Activated CD8-positive, alpha-beta memory T cell treated with anti-CD3 and anti-CD28 coated beads, Interleukin-2, amount 10 ng/mL, durations not matched to agents 7 days and 5 days (primary cell): ENCODE measurements at places on chromosomes 7 and 10.

DNA sequence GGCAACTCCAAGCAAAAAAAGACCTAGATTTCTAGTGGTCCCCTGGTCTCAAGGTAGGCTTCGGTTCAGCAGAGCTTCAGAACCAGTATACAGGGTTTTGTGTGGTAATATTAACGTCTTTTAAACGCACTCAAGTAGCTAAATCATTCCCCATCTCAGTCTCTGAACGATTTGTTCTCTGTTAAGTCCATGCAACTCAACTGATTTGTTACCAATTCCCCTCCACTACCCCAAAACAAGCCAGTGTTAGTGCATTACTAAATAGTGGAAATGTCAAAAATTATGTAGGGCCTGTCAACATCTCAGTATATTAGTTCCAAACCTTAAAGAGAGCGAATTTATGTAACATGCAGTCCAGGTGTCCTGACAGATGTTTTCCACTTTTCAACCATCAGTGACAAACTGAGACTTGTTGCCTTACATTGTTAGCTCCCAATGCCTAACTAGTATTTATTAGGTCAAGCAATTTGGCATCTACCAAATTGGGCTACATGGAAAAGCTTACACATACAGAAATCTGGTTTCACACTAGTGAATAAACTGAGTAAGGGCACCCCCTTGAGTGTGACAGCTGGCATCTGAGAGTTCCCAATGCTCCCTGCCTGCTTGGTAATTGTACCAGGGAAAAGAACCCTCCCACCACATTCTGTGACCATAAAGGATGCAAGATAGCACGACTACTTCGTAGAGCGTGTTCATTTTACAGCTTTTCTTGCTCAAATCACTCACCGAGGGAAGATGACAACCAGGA lies 12.2 kb downstream of the HNRNPA2B1 start:
- DNase-seq: no peak

GRCh38 chr10:50538555-50539398 lies 85.0 kb downstream of the SGMS1 start:
- peak; percentile 46 for DNase-seq

DNA sequence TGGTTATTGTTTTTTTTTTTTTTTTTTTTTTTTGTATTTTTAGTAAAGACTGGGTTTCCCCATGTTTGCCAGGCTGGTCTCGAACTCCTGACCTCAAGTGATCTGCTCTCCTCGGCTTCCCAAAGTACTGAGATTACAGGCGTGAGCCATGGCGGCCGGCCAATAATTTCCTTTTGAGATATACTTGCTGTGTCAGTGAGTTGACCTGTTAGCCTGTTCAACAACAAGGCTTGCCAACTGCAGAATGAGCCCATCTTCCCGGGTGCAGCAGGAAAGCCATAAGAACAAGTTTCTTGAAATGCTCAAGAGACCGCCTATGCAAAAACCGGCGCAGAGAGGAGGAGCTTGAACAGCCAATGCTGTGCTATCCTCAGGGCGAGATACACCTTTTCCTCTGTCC lies 112.5 kb downstream of the PRPF18 start:
- DNase-seq: no peak

- DNase-seq: peak; percentile 79
These were observed 9.2 kb upstream of the HNRNPF start for GRCh38 chr10:43417950-43418768.

DNA sequence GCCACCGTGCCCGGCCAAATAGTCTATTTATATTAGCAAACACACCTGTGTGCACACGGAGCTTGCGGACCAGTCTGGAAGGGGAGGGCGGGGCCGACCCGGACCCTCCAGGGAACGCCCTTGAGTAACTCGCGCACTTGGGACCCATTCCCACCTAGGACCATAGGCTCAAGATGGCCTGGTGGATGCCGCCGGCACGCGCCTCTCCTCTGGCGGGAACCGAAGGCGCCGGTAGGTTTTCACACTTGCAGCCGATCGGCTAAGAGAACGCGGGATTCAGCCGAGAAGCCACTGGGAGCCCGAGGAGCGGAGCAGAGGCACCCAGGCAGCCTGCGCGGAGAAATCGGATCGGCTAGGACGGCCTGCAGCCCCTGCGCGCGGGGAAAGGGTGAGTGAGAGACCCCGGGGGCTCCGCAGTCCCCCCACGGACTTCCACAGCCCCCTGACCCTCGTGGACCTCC lies 18.9 kb downstream of the IFT22 start:
- no peak for DNase-seq

- no peak for DNase-seq
These were observed 219.9 kb downstream of the CELF2 start for GRCh38 chr10:11237571-11237970.

GRCh38 chr10:86283466-86284287 lies 82.9 kb downstream of the GRID1 start:
- peak; percentile 8 for DNase-seq

- no peak for DNase-seq
These were observed 1.1 kb downstream of the YAE1 start for GRCh38 chr7:39567294-39567693.

GRCh38 chr7:3722396-3722922 lies 421.4 kb downstream of the SDK1 start:
- no peak for DNase-seq

DNA sequence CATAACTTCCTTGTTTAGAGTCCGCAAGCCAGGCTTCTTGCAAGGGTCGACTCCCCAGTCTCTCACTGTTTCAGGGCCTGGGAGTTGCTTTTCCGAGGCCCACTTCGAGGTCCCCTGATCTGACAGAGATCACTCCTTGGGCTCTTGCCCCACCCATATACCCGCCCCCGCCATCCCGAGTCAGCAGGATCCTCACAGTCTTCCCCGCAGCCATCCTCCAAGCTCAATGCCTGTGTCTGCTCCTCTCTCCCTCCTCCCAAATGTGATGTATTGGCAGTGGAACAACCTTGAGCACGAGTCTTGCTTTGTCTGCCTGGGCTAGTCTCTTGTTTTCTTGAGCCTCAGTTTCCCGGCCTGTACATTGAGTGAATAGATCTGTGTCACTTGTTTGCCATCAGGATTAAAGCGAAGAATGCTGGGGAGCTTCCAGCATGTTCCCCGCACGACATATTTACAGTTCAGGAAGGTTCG lies 2.4 kb upstream of the HMX2 start:
- DNase-seq: no peak

- DNase-seq: no peak
These were observed 31.6 kb downstream of the MGMT start for GRCh38 chr10:129498680-129499079.

- DNase-seq: no peak
These were observed 73.2 kb downstream of the SFMBT2 start for GRCh38 chr10:7337431-7338171.

DNA sequence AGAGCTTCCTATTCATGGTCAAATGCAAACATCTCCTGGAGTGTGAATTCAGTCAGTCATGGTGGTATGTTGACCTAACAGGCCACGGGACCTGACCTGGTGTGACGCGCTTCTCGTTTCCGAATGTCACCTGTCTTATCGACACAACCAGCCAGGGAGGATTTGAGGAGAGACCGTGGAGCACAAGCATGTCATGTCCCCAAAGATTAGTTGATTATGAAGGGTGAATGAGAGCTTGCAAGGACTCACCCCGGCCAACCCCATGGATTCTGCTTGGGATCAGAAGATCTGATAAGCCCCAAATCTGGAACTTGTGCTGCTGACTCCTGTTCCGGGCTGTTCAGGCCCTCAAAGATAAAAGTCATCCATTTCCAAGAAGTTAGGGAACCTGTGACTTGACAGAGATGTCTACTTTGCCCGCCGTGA lies 10.5 kb downstream of the ADRA2A start:
- no peak for DNase-seq

GRCh38 chr7:136275794-136276193 lies 298.6 kb upstream of the MTPN start:
- DNase-seq: no peak

- DNase-seq: no peak
These were observed 13.3 kb downstream of the HOXA4 start for GRCh38 chr7:27116962-27117886.

DNA sequence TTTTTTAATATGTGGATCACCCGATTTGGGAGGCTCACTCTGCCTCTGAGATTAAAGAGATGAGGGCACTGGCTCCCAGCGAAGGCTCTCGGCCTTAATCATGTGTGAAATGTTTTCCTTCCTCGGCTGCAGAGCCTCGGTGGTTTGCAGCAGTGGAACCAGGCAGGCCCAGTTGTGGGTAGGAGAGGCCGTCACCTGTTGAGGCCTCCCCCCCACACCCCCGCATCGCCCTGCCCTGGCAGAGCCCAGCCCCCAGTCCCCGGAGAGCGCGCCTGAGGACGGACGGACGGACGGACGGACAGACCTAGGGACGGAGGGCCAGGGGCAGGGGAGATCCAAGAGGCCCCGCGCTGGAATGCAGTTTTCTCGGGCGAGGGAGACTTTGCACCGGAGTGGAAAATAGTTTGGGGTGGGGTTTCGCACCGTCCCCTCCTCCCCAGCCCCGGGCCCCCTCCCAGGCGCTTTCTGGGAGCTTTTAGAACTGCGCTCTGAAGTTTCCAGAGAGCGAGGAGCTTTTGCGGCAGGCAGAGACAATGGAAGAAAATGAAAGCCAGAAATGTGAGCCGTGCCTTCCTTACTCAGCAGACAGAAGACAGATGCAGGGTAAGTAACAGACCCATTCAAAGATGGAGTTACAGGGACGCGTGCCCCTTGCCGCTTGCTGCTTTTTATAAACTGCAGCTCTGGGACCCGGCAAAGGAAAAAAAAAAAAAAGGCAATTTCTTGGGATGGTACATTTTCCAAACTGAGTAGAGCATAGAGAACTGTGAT lies at the start of gene KIAA1217:
TSS of gene KIAA1217 (plus strand) at position 478 of the 771 bp plus-strand sequence. CDS start at position 534, 56 bp downstream.
- DNase-seq: no peak

- DNase-seq: no peak
These were observed 82.0 kb downstream of the VWC2 start for GRCh38 chr7:49855281-49855980.

DNA sequence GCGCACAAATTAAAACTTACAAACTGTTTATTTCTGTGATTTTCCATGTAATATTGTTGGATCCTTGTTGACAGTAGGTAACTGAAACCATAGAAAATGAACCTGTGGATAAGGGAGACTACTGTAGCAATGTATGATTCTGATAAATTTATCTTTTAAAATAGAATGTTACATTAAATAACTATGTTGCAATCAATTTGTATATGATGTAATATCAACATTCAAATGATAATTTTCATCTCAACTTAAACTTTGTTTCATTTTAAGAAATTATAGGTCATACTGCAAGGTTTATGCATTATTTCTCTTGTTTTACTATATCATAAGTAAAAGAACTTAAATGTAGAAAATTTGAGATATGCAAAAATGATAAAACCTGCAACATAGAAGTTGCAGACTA lies 718.0 kb upstream of the MBL2 start:
- DNase-seq: no peak

DNA sequence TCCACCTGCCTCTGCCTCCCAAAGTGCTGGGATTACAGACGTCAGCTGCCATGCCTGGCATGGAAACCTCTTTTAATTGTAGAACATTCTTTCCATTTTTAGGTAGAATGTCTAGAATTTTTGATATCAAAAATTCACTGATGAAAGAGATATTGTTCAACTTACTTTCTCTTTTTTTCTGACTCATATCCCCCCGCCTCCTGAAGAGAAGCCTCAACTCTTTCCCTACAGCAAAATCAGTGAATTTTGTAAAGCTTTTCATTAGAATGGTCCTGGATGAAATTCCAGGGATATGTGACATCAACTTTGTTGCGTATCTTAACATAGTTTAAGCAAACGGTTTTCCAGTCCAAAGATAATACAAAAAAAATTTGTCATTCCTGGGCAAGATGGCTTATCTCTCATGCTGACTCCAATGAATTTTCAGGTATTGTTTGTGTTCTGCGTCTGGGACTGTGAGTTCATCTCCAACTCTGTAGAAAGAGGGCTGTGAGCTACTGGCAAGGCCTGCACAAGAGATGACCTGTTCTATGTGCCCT lies 256.8 kb downstream of the BMPER start:
- DNase-seq: no peak

DNA sequence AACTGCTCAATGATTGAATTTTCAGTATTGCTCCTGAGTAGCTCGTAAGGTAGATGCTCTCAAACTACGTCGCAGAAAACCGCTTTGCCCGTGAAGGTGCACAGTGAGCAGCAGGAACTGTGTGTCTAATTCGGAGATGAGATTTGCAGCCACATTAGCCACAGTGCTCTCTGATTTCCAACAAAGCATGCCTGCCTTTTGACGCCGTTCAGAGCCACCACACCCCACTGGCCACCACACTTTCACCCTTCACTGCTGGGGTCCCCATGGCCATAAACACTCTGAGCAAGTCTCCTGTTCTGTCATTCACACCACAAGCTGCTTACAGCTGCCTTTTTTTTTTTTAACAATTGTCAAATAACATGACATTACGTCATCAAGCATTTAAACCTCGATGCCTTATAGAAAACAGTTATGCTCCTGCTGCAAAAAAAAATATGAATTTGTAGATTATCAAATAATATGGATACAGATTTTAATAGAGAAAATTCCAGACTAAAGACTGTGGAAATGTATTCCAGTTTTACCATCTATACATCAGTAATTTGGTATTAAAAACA lies 578.8 kb upstream of the PFKP start:
- no peak for DNase-seq

GRCh38 chr10:126376956-126377355 lies 11.3 kb downstream of the ADAM12 start:
- DNase-seq: no peak

GRCh38 chr10:93054486-93054885 lies 6.1 kb upstream of the CYP26C1 start:
- no peak for DNase-seq

GRCh38 chr7:14999331-14999730 lies 96.8 kb upstream of the DGKB start:
- DNase-seq: no peak

- DNase-seq: no peak
These were observed 167.7 kb upstream of the TNRC18 start for GRCh38 chr7:5591278-5591874.

DNA sequence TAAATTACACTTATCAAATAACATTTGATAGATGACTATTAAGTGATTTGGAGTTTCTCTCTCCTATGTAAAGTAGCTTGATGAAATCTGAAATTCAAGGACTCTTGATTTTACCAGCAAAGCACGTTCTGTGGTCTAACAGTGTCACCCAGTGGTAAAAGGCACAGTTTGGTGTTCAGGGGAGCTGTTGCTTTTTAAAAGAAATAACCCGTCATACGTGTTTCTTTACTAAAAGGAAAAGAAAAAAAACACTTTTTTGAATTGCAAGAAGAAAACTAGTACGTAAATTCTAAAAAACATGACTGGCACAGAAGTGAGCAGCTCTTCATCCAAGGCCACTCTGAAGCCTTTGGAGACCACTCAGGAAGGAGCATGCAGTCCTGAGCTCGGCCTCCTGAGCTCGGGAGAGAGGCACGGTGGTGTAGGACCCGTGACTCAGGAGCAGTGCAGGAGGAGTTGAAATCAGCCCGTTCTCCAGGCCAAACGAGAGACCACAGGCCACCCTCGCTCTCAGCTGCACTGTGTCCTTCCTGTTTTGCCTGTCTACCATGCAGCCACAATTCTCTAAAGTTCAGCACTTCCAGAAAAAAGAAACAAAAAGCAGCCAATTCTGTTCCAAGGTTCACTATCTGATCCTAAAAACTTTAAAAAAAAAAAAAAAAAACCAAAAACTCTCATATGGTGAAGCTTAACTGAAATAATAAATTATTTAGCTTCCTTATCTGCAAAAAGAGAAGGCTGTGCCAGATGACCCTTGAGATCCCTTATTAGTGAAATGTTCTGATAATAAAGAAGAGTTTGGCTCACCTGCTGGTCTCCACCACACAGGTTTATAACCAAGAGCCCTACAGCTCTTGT lies 212.6 kb upstream of the FRMD4A start:
- DNase-seq: peak; percentile 66

- DNase-seq: no peak
These were observed 16.7 kb upstream of the HMX3 start for GRCh38 chr10:123119081-123119480.
